Cardiac fibroblast (primary cell): ENCODE measurements at places on chromosomes 12 and 14.

GRCh38 chr12:70059373-70059772, 183.9 kb upstream of the CNOT2 start:
- DNase-seq: no peak

DNA sequence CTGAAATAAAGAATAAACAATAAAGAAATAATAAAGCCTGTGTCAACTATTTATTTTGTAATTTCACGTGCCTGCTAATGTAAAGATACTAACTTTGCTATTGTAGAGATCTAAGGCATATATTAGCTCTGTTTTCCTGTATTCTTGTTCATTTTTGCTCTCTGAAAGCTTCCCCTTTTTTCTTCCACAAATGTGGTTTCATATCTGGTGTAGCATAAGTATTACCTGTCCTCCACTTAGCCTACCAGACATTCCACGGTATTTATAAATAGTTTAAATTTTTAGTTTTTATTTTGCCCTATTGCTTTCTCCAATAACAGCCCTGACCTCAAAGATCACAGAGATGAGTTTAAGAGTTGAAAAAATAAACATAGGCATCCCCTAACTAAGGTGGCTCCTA, 92.6 kb upstream of the ATP2B1 start:
- no peak for DNase-seq

GRCh38 chr12:5430641-5431603, 986 bp upstream of the NTF3 start:
- no peak for DNase-seq

- no peak for DNase-seq
These were observed 25.4 kb upstream of the SMAGP start for GRCh38 chr12:51295651-51296050.

GRCh38 chr12:6563448-6564050, 4.5 kb downstream of the NOP2 start:
- peak; percentile 55 for DNase-seq

- DNase-seq: no peak
These were observed 11.1 kb downstream of the CCDC62 start for GRCh38 chr12:122785503-122785902.

DNA sequence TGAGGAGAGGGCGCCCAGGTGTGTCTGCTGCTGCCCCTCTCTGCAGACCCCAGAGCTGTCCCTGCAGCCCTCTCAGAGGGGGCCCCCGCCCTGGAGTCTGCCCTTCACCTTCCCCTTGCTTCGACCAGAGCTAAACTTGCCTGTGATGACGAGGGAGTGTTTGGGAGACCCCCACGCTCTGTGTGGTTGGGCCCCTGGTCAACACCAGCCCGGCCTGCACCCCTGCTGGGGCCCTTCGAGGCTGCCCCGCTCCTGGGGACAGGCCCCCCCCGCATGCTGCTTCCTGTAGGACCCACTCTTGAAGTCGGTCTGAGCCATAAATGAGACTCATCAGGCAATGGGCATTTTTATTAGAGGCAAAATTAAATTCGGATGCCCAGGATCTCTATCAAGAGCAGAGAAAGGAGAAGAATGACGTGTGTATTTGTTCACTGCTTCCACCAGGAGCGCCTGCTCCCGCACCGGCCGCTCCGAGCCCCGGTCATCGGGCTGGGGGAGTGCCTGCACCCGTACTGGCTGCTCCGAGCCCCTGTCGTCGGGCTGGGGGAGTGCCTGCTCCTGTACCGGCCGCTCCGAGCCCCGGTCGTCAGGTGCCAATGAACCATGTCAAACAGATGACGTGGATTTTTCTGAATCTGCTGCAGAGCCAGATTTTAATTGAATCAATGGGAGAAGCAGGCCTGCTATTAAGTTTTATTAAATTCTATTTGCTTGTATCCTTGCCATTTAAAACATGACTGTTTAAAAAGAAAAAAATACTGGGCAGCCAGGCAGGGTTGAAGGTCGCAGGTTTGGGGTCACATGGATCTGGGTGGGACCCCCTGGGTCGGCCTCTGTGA, 47.7 kb downstream of the NOC4L start:
- DNase-seq: no peak

GRCh38 chr14:74754899-74755298, 8.2 kb upstream of the YLPM1 start:
- DNase-seq: no peak

DNA sequence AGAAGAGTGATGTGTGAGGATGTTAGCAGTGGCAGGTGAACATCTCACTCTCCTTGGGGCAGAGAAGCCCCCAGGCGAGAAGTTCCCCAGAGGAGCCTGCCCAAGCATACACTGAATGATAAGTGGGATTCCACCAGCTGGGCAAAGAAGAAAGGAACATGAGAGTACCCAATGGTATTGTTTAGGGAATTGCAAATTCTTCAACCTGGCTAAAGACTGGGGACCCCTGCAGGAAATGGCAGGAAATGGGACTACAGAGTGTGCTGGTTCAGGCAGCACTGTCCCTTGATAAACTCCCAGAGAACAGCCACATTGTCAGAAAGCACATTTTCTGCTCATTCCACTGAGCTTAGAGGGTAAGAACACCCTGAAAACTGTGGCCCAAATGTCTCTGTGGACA, 121.3 kb downstream of the RPS29 start:
- DNase-seq: peak; percentile 3

GRCh38 chr12:71589478-71589881, 74.2 kb downstream of the ZFC3H1 start:
- peak; percentile 48 for DNase-seq

DNA sequence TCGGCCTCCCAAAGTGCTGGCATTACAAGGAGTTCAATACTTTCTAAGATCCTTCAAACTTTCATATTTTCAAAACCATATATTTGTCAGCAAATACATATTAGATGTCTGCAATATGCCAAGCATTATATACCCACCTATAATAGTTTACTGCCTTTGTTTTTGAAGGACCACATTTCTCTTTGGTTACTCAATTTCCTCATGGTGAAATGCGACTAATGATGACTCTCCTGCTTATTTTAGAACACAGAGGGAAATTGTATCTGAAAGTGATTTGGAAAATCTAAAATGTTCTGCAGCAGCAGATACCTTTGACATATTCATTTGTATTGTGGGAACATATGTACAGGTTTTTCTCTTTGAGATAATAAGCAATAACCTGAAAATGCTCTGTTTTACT, 2.7 kb upstream of the CNTN1 start:
- no peak for DNase-seq

DNA sequence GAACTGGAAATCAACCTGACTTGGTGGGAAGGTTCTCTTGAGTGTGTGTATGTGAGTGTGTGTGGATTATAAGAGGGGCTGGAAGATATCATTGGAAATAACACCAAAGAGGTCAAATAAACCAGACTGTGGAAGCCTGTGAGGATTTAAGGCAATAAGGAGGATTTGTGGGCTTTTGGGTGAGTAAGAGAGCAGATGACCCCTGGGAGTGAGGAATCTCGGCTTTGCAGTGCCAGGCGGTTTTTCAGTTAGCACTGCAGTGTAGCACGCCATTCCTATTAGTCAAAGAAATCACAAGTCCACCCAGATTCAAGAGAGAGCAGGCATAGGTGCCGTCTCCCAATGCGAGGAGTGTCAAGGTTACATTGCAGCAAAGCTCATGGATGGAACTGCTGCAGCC, 63.3 kb downstream of the CALM1 start:
- no peak for DNase-seq

DNA sequence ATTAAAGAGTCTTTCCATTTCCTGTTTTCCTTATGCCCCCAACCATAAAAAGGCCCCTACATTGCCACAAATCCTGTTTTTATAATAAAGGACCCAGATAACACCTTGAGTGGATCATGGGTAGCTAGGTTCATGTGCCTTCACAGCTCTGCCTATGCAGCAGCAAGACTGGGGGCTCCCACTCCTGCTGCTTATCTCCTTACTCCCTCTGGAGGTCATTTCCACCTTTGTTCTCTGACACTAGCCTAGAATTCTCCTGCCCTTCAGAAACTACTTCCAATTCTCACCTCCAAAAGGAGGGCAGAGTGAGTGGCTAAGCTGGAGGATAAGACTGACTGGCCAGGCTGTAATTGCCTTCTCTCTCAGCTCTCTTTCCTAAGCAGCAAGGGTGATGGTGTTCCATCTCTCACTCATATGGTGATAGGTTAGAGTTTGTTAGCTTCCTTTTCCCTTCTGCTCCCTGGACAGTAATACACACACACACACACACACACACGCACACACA, 20.0 kb upstream of the STAC3 start:
- peak; percentile 19 for DNase-seq

DNA sequence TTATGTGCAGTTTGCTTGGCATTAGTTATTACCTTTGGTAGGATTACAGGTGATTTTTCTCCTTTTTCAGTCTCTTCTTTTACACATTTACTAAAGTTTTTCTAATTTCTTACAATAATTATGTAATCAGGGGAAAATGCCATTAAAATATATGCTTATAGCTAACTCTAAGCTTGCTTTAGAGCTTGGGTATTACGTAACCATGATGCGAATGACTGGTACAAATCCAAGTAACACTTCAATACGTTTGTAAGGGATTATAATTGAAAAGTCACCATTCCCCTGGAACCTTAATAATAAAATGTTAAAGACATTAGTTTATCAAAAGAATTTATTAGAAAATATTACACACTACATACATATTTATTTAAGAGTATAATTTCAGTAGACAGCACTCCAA, 71.6 kb downstream of the SCAF11 start:
- DNase-seq: peak; percentile 13

GRCh38 chr14:91061056-91061887, 831 bp upstream of the RPS6KA5 start:
- no peak for DNase-seq

GRCh38 chr12:95169368-95169767, 47.9 kb downstream of the FGD6 start:
- DNase-seq: peak; percentile 78

- no peak for DNase-seq
These were observed 578.0 kb upstream of the TMEM132C start for GRCh38 chr12:127688906-127689428.

- DNase-seq: peak; percentile 8
These were observed 21.4 kb upstream of the HECTD1 start for GRCh38 chr14:31229009-31229408.

DNA sequence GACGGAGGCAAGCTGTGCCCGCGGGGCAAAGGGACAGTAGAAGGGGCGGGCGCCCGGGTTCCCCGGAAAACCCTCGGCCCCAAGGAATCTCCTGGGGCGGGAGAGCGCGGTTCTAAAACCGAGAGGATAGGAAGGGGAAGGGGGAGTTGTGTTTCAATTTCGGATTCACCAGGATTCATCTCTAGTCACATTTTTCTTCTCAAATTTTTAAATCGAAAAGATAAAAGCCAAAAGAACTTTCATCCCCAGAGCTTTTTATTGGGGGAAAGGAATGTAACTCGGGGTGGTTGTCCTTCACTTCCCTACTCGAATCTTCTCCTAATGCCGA, 1.4 kb downstream of the BMP4 start:
- DNase-seq: no peak

DNA sequence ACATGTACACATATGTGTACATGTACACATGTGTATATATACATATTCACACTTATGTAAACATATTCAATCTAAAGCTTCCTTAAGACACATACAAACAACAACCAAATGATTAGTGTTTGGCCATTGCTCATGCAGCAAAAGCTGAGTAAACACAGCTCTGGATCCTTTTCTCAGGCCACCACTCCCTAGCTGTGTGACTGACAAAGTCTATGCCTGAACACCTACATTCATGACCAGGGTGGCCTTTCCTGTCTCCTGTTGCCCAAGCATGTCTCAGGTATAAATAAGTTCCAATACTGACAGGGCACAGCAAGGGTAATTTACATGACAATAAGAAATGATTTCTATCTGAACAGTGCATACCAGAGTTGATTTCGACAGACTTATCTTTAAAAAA, 1.4 kb upstream of the PTPRO start:
- DNase-seq: no peak

- DNase-seq: peak; percentile 95
These were observed 168.3 kb downstream of the DUSP6 start for GRCh38 chr12:89183985-89184435.

GRCh38 chr14:93332397-93332852, 411 bp downstream of the BTBD7 start:
- peak; percentile 55 for DNase-seq

GRCh38 chr12:93614917-93615596, 42.6 kb downstream of the SOCS2 start:
- peak; percentile 58 for DNase-seq

DNA sequence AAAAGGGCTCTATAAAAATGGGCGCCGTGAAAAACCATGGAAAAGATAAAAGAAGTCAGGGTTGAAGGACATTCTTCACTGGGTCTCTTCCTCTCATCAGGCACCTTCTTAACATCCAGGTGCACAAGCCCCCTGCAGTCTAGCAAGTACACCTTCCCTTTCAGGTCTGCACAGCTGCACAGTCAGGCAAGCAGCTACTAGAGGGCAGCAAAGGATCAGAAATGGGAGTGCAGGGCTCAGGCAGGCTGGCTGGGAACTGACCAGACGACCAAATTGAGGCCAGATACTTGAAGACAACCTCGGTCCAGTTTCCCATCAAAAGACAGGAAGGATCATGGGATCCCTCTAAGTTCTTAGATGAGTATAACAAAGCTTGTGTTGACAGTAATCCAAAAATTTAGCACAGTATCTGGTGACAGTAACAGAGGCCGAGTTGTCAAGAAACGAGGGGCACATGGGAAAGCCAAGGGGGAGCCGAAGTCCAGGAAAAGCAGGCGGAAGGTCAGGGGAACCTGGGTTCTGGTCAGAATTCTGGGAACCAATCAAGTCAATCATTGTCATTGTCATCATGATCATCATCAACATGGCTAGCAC, 10.1 kb upstream of the GRIP1 start:
- DNase-seq: peak; percentile 27

DNA sequence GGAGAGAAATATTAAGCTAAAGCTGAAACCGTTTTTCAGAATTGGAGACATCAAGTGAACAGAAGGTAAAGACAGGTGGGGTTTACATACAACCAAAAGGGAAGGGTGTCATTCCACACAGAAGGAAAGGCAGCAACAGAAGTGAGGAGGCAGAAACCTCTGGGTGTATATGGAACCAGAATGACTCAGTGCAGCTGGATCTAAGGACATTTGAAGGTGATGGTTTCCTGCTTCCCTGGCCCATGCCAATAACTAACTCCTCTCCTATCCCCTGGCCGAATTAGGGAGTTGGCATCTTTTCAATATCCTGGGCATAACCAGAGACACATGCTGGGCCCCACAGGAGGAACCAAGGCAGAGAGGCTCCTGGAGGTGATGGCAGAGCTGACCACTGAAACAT, 8.4 kb downstream of the NCKAP5L start:
- no peak for DNase-seq

- DNase-seq: no peak
These were observed 2.6 kb downstream of the DTX1 start for GRCh38 chr12:113059071-113059595.

DNA sequence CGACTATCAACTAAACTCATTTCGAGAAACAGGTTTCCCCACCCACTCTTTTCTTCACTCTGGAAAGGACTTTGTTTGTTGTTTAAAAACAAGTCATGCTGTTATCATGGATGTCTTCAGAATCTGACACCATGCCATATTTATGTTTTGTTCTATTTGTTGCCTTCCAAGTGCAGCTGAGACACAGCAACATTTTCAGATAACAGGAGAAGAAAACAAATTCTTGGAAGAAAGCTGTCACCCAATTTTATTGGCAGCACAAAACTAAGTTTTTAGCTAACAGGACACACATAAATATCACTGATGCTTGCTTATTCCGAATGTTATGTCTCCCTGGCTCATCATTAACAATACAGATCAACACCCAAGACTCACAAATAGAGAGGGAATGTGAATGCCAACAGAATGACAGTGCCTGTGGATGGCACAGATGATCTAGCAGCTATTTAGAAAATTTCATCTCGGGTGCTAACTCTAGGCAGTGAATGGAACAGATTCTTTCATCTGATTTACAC, 147.9 kb downstream of the RPS29 start:
- DNase-seq: no peak
